ENCODE measurements at places on chromosomes 13 and 19. TPM values are rescaled to one million over a fixed set of nuclear protein-coding genes. Genes with fewer than 3 reads are reported as not detected.

GRCh38 chr13:110329798-110330461 is 22.8 kb downstream of the COL4A2 start:
- DNase-seq: no peak

DNA sequence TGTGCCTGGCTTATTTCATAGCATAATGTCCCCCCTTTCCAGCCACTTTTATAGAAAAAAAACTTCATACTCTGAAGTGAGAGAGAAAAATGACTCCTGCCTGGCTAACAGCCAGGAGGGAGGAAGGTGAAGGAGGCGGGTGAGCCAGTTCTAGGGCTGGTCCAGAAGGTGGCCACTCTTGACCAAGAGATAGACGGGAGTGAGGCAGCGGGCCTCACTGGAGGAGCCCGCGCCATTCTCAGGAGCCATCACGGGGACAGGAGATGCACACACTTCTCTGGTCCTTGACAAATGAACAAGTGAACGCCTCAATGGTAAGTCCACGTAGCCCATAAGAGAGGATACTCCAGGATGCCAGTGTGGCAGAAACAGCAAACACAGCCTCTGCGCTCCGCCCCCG is 231.4 kb downstream of the UQCRFS1 start:
- DNase-seq: no peak

DNA sequence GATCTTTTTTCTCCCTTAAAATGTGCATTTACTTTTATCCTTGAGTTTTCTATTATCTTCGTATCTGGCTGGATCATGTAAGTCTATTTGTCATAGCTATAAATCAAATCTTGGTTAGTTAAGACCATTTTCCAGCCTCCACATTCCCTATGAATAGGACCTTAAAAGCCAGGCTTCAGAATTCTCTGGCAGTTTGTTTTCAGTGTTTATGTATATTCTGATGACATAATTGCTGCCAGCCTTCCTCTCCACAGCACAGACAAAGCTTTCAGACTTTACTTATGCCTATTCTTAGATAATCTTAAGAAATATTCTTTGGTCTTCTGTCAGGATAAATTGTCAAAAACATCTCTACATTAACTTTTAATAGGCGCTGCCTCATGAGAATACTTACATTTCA is 870.8 kb upstream of the SPRY2 start:
- DNase-seq: no peak

Gene TGFBR3L
- 0.73 TPM for total RNA-seq

Gene C19orf38
- not detected for total RNA-seq
